ENCODE measurements at places on chromosomes 12 and 14.

GRCh38 chr14:106038263-106038662, 511.9 kb downstream of the TMEM121 start:
- DNase-seq = no peak

DNA sequence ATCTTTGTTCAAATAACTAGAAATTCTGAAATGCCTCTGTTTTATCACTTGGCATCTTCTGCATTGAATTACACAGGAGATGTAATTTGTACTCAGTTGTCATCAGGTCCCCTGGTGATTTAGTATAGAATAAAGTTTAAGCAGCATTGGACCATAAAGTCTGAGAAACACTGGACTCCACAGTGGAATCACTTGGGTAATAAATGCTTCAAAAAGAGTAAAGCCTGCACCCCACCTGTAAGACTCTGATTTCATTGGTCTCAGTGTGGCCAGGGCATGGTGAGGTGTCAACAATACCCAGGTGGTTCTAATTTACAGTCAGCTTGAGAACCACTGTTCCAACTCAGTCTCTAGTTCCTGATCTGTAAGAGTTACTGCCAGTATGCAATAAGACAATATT, 148.9 kb downstream of the ITPR2 start:
- no peak for DNase-seq

GRCh38 chr14:73125746-73126145, 10.6 kb upstream of the PSEN1 start:
- DNase-seq = no peak

DNA sequence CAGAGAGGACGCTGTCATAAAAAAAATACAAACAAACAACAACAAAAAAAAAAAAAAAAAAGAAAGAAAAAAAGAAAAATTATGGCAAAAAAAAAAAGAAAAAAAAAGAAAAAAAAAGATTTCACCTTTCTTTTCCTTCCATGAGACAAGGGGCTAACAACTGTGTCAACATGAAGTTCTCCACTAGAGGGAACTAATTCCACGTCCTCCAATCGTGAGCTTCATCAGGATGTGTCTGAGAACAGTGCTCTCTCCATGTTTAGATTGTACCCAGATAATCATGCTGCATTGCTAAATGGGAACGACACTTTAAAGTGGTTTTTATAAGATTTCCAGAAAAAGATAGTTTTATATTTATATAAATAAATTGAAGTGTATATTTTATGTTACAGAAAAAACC, 96.2 kb upstream of the PTPRB start:
- DNase-seq = no peak

All from NK-92 treated with Interleukin-12 subunit alpha and Interleukin-12 subunit beta, amount 100 ng/mL, for 24 hours (cell line).